Cortex of kidney (tissue), 1 donor: ENCODE measurements at places on chromosomes 6 and 20.

DNA sequence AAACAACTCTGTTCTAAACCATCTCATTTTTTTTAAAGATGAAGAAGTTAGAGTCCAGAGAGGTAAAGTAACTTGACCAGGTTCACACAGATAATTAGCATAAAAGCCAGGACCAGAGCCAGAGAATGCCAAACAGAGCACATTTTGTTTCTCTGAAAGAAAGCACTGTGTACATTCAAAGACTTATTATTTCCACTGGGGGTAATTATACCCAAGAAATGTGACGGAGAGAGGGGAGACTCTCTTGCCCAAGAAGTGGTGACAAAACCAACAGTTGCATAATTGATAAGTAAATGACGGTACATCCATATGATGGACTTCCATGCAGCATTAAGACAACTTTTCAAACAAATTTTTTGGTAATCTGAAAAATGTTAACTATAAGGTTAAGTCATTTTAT, 111.6 kb downstream of the RTN4IP1 start:
- DNase-seq, result no peak

DNA sequence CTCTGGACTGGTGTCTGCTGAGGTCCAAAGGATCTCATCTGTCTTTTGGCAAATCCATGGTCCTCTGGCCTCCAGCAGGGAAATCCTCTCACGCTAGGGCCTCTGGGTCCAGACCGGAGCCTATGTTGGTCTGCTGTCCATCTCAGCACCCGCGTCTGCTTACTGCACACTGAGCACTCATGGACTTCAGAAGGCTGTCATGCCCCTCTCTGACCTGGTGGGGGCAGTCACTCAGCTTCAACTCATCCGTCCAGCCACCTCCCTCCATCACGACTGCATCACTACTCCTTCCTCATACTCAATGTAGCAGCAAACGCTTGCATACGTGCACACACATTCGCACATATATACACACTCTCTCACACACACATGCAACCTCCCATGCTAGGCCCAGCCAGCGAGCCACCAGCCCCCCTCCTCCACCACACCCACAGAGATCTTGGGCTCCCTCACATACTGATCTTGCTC, 33.3 kb downstream of the GABRR2 start:
- no peak for DNase-seq

DNA sequence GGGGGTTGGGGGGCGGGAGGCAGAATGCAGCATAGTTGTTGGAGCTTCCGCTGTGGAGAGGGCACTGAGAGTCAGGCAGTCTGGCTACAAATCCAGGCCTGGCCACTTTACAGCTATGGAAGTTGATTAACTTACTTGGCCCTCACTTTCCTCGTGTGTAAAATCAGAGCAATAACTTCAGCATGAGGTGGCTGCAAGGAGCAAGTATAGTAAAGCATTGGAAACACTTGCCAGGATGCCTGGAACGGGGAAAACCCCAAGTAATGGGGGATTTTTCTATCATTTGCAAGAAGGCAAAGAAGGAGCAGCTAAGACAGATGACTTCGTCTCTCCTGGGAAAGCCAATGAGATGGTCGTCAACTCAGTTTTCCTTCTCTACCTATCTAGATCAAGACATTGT, 35.8 kb downstream of the AGPAT4 start:
- no peak for DNase-seq

DNA sequence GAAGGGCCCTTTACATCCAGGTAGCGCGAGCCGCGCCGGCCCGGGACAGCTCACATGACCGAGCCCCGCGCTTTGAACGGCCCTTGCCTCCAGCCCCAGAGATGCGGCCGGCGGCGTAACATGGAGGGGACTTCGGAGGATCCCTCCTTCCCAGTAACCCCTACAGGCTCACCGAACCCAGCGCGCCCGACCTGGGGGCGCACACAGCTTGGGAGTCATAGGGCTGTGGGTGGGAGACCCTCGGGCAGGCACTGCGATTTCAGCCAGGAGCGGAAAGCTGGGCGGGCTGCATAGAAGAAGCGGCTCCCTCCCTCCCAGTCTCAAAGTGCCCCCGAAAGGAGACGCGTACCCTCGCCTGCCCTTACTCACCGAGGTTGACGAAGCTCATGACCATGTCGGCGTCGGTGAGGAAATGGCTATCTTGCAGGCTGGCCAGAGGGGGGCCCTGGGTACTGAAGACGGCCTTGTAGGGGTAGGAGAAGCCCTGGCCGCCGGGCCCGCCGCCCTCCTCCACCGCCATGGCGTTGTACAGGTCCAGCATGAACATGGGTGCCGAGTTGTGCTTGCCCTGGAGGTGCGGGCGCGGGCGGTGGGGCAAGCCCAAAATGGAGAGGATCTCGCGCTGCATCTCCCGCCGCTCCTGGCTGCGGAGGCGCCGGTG, 975 bp downstream of the BMP7 start:
- DNase-seq, result no peak

- DNase-seq, result no peak
Measured at GRCh38 chr6:100665041-100665380, 200.3 kb upstream of the SIM1 start.

DNA sequence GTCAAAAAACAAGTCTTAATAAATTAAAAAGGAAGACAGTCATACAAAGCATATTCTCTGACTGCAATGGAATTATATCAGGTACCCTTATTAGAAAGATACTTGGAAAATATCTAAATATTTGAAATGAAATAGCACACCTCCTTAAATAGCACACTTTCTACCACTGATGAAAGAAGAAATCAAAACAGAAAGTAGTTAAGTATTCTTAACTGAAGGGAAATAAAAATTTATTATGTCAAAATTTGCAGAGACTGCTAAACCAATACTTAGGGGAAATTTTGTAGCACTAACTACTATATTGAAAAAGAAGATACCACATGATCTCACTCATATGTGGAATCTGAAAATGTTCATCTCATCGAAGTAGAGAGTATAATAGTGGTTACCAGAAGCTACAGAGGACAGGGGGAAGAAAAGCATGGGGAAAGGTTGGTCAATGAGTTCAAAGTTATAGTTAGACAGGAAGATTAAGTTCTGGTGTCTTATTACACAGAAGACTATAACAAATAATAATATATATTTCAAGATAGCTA, 112.2 kb downstream of the ASCC3 start:
- DNase-seq, result no peak

GRCh38 chr6:165081944-165082532, 227.4 kb downstream of the C6orf118 start:
- DNase-seq, result no peak

DNA sequence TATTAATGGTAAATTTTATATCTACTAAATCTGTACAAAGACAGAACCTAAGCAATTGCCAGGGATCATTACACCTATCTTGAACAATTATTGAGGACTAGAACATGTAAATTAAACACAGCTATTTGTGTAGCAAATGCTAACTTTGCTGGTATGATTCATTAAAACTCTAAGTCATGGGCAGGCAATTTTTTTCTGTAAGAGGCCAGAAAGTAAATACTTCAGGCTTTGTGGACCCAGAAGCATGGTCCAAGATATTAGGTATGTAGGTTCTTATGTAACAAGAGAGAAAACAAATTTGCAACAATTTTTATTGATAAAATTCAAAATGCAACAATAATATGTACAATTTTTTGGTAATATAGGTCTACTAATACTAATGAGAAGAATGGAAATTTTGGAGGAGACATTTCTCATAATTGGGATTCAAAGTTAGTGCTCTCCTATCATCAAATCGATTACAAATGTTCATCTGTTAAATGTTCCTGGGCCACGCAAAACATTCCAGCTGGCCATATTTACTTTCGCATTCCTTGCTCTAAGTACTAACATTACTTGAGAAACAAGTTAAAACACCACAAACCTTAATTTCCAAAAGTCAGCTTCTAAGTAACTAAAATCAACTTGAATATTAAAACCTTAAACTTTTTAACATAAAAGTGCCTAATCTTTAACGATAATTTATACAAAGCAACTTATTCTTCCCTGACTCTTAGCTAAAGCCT, 4.3 kb downstream of the TMEM30A start:
- no peak for DNase-seq

- no peak for DNase-seq
Measured at GRCh38 chr6:134373282-134373922, 55.5 kb upstream of the SGK1 start.

DNA sequence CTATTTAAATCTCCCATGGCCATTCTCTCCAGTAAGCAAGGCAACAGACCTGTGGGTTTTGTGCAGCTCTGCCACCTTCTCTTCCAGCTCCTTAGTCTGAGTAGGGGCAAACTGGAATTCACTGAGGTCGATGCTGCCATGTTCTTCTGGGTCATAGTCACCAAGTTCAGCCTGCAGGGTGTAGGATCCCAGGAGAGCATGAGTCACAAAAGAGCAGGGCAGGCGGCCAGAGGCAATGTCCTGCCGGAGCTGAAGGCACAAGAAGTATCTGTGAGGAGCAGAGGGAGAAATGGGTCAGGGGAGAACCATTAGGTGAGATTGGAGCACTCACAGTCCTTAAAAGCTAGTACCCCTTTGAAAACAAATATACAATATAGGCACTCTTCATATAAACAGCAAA, 73.7 kb downstream of the SMLR1 start:
- no peak for DNase-seq

- no peak for DNase-seq
Measured at GRCh38 chr6:159117046-159117445, 52.2 kb upstream of the FNDC1 start.

- no peak for DNase-seq
Measured at GRCh38 chr20:43516251-43516824, 8.8 kb downstream of the L3MBTL1 start.

- no peak for DNase-seq
Measured at GRCh38 chr6:53659458-53659857, 6.1 kb downstream of the KLHL31 start.

DNA sequence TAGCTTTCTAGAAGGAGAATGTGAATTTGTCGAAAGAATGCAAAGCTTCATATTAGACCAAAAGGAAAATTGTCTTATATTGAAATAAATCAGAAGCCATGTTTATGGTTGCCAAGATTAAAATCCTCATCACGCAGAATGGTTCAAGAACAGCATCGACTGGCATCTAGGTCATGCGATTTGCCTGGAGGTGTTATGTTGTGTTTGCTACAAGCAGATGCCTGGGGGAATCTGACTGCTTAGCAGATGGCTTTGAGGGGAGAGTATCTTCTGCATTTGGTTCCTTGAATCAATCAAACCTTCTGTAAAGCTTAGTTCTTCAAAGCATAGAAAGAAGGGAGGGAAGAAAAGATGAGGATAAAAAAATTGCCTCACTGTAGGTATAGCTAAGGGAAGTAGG, 585.8 kb downstream of the QKI start:
- no peak for DNase-seq

DNA sequence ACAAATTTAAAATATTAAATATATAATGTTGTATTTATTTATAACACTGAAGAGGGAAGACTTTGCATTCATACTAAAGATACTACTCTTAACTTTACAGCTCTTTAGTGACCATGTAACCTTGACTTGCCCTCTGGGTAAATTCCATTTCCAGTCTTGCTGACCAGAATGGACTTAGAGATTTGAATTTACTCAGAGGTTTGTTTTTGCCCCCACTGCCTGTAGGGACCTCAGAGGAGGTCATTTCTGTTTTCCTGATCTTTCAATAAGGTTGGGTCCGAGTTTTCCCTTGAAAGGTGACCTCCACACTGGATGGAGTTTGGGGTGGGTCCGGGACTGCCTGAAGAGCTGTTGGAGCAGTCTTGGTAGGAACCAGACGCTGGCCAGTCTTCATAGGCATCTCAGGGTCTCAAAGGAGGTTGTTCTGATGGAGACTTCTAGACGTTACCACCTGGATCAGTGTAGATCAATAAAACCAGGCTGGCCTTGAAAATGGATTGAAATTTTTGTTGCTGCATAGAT, 26.0 kb downstream of the DCBLD1 start:
- no peak for DNase-seq

DNA sequence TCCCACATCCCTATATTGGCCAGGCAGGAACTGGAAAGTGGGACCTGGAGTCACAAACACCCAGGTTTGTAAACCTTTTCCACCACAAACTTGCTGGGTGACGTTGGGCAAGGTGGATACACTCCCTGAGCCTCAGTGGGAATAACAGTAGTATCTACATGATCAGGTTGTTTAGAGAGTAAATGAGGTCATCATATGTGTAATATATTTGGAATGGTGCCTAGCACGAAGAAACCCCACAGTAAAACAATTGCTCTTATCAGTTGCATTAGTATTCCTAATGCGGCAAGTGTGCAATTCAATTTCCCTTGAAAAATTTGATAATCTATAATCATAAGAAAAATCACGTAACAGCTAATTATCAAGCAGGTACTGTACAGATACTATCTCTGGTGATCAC, 51.9 kb downstream of the HIVEP2 start:
- DNase-seq, result no peak

- no peak for DNase-seq
Measured at GRCh38 chr20:32702706-32703425, 29.1 kb upstream of the C20orf203 start.

- no peak for DNase-seq
Measured at GRCh38 chr6:151634336-151634720, 140.5 kb downstream of the CCDC170 start.

- DNase-seq, result no peak
Measured at GRCh38 chr20:25353353-25353746, 37.3 kb downstream of the ABHD12 start.

DNA sequence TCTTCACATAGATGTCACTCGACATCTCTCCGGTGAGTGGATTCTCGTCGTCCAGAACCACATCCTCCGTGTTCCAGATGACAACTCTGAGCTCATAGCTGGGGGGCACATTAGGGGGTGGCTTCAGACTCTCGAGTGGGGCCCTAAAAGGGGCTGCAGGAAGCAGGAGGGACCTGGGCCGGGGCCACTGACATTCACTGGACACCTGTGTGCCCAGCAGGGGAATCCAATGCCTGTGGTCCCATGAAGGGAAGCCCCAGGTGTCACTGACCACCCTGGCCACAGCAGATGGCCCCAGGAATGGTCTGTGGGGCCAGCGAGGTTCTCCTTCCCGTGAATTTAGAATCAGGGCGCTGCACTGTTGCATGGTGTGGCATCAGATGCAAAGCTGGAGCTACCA, 18.7 kb downstream of the ERGIC3 start:
- no peak for DNase-seq

- DNase-seq, result no peak
Measured at GRCh38 chr6:156778454-156779205, 1.5 kb downstream of the ARID1B start.
